ENCODE measurements at places on chromosomes 7 and 10.

- DNase-seq, result no peak
Observed at GRCh38 chr10:82289945-82290344, 415.0 kb downstream of the NRG3 start.

GRCh38 chr10:17134737-17135260, 5.2 kb upstream of the CUBN start:
- DNase-seq, result no peak

GRCh38 chr10:128854963-128855362, 612.1 kb upstream of the MGMT start:
- no peak for DNase-seq

DNA sequence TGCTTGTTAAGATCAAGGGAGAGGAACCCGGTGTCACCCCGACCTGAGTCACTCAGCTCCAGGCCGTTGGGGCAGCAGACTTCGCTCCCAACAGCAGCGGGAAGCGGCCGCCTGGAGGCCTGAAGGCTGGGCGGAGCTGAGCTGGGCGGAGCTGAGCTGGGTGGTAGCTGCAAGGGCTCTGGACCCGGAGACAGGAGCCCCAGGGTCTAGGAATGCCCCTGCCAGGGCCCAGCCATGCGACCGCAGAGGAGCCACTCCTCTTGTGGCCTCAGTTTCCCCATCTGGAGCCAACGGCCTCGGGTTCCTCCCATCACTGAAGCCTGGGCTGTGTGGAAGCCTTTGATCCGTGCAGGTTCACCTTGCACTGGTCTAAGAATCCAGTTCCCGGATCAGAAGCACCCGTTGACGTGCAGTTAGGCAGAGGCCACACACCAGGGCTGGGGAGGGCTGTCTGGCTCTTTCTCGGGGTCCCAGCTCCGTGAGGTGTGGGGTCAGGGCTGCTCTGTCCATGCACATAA, 21.9 kb upstream of the DPYSL4 start:
- no peak for DNase-seq

DNA sequence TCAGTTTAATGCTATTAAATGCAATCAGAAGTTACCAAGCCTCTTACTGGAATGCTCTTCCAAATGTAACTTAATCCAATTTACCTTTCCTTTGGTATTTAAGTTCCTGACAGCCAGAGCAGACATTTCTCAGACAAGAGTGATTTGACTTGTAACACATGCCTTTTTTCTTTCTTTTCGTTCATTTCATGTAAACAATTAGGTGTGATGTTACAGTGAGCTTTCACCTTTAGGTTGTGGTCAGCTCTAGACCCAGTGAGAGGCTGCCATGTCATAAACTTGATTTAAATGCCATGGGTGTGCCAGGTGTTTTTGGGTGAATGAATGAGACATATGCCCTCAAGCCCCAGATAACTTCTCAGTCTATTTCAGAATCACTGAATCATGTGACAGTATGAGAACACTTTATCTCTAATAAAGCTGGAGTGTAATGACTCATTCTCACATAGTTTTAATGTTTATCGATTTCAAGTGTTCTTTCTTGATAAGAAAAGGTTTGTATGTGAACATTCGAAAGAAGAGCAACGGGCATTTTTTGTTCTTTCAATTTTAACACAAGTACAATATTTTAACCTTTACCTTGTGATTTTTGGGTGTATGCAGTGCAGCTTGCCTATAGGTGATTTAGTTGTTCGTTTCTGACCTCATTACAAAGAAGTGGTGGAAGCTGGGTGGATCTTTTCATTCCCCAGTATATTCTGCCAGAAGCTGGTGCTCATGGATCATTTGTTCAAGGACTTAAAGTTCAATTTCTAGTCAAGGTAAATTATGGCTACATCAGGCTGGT, 61.5 kb downstream of the CHN2 start:
- DNase-seq, result no peak

GRCh38 chr10:4396401-4397283, 429.4 kb upstream of the AKR1E2 start:
- DNase-seq, result no peak

- DNase-seq, result no peak
Observed at GRCh38 chr10:130403153-130404075, 267.2 kb downstream of the GLRX3 start.

- DNase-seq, result no peak
Observed at GRCh38 chr7:5677538-5678294, 103.7 kb downstream of the RNF216 start.

DNA sequence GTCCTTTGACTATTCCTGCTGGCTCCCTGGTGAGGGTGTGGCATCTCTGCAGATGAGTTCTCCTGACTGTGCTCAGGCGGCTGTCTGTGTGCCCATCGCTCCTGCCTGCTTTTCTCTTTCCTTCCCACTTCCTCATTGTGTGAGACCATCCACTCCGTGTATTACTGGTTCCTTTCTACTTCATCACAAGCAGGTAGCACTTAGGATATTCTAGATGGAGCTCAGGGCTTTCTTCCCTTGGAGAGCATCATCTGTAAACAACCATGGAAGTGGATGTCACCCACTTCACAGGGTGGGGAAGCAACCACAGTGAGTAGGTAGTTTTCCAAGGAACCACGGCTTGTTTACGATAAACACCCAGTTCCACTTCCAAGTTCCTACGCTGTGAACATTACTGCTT, 15.7 kb downstream of the DNAJB6 start:
- DNase-seq, result no peak

- no peak for DNase-seq
Observed at GRCh38 chr7:158445421-158446175, 142.0 kb downstream of the PTPRN2 start.

DNA sequence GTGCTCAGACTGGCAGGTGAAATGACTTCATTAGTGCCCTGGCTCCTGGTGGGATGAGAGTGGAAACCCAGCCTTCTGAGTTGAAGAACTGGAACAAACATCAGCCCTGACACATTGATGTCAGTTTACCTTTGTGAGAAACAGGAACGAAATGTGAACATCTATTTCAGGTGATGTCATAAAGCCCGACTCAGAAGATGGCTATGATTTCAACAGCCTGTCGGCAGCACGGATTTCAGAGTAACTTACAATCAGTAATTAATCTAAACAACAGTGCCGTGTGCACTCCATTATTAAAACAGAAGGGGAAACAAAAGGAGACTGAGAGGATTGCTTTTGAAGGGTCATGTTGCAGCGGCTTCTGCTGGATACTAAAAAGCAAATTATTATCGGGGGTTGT, 243.2 kb downstream of the FRMD4A start:
- DNase-seq, result no peak

DNA sequence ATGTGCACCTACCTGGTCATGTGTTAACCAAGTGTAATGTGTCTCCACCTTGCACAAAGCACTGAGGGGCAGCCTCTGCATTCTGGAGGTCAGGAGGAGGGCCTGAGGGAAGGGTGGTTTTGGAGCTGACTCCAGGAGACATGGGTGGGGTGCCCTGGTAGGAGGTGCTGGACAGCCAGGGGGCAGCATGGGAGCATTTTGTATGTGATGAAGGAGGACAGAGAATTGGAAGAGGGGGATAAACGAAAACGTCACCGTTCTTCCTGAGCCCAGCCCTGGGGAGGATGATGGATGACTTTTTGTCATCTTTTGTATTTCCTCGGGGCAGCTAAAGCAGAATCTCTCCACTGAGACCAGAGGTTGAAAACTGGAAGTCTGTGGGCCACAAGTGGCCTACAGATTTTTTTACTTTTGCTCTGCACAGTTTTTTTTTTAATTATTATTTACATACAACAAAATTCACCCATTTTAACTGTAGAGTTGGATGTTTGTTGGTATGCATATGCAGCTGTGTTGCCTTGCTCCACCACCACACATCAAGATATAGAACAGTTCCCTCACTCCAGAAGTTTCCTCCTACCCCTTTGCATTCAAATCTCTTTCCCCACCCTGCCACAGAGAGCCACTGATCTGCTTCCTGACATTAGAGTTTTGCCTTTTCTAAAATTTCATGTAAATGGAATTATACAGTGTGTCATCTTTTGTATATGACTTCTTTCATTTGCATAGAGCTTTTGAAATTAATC, 242.5 kb downstream of the VTI1A start:
- no peak for DNase-seq

GRCh38 chr7:108324053-108325038, 131.9 kb downstream of the NRCAM start:
- DNase-seq, result no peak

DNA sequence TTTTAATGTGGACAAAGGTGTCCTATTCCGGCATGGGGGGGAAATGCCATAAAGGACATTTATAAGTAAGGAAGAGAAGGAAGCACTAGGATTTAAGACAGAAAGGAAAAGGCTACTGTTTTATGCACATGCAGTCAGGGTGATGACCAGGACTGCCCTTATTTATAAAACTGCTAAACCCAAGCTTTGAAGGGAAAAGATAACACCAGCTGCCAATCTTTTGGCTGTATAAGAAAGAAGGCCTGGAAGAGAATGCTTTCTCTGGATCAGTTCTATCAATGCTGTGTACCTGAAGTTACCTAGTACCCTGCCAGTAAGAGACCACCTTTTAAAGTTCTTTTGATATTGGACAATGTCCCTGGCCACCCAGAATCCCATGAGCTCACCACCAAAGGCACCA, 59.2 kb downstream of the MINDY3 start:
- DNase-seq, result no peak

DNA sequence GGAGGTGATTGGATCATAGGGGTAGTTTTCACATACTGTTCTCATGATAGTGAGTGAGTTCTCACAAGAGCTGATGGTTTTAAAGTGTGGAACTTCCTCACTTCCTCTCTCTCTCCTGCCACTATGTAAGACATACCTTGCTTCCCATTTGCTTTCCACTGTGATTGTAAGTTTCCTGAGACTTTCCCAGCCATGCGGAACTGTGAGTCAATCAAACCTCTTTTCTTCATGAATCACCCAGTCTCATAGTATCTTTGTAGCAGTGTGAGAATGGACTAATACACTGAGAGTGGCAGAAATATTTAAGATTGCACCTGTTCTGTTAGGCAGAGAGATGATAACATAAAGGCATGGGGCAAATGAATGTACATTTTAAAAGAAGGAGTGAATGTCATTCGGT, 507.8 kb downstream of the SORCS3 start:
- DNase-seq, result no peak

DNA sequence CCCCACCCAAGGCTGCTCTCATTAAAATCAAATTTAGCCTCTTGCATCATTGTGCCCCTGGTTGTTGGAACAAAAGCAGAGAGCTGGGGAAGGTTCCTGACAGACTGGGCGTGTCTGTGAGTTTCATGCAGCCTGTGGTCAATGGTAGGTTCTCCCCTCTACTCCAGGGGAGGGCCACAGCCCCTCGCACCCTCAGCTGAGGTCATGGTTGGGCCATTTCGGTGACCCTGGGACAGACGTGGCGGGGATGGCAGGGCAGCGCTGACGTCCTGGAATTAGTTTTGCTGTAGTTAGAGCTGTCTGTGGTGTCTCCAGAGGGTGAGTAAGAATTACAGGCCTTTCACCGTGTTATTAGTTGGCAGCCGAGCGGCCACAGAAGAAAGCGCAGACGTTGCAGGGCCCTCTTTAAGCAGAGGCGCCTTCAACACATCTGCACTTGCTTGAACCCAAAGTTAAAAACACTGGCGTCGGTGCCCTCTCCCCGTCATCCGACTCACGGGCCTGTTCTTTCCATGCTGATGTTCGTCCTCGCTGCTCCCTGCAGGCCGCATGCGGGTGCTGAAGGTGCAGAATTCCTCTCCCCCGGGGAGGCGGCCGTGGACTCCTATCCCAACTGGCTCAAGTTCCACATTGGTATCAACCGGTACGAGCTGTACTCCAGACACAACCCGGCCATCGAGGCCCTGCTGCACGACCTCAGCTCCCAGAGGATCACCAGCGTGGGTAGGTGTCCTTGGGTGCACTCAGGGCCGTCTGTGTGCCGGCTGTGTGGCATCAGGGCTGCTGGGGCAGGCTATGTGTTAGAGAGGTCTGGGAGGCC, 2.8 kb downstream of the FAM20C start:
- no peak for DNase-seq

DNA sequence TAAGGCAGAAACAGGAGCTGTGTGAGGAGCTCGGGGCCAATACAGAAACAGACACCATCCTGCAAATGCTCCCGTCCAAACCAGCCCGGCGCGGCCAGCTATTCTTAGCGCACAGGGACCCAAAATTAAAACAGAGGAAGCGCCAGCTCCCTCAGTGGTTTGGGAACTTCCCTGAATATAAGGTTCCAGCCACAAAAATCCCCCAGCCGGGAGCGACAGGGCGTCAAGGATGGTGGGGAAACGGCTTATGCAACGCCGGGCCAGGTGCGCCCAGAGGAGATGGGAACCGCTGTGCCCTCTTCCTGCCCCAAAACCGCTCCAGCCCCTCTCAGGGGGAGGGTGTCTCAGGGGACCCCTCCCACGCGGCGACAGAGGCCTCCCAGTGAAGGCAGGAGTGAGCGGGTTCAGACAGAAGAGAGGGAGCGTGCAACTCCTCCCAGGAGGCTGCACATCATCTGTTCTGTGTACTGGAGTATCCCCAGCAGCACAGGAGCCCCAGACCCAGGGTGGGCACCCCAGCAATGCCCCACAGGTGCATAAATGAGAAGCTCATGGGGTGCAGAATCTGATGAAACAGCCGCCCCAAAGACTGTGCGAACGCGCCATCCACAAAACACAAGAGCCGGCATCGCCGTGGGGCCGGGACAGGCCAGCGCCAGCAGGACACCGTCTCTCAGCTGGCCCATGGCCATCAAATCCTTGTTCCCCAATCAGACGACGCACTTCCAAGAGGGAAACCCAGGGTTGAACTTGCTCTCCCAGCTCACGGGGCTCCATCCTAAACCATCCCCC, 73.9 kb upstream of the PDGFA start:
- no peak for DNase-seq

DNA sequence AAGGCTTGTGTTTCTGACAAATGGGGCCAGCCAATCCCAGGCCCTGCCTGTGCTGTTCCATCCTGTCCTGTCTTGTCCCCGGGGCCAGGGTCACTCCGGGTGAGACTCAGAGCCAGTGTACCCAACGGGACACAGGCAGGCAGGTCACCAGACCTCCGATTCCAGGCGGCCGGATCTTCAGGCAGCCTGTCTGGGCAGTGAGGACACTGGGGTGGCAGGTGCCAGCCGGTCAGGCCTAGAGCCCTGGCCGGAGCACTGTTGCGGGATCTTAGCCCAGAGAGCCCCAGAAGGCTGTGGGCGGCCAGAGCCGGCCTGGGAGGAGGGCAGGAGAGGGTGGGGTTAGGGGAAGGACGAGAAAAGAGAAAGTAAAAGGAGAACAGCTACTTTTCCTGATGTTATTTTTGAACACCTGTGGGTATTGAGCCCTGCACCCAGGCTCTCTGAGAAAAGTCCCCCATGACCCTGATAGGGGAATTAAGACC, 134.3 kb upstream of the TNRC18 start:
- no peak for DNase-seq

GRCh38 chr7:78081888-78082287, 283.3 kb downstream of the PHTF2 start:
- DNase-seq, result no peak

DNA sequence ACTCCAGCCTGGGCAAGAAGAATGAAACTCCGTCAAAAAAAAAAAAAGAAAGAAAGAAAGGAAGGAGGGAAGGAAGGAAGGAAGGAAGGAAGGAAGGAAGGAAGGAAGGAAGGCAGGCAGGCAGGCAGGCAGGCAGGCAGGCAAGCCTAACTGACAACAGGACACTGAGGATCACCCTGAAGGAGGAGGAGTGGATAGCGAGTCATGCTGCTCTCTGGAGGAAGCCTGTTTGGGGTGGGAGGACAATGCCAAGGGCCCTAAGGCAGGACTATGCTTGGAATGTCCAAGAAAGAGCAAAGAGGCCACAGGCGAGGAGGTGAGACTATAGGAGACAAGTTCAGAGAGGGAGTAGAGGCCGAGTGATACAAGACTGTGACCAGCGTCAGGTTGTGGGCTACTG, 107.0 kb upstream of the PARD3 start:
- DNase-seq, result no peak

- no peak for DNase-seq
Observed at GRCh38 chr10:22427890-22428571, 82.7 kb downstream of the SPAG6 start.
